T-cell (primary cell): ENCODE measurements at places on chromosomes 2 and 18.

DNA sequence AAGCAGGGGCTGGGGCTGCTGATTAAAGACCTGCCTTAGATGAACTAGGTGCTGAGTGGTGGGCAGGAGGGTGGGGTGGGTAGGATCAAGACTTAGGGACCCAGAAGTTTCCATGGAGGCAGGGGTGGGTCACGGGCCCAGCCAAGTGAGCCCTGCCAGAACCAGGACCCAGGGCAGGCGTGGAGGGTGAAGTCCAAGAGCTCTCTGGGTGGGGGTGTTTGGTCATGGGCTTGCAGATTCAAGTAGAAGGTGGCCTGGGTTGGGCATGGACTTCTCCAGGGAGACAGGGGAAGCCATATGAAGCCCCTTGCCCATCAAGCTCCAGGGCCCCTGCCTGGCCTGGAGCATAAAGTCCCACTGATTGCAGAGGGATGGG is 168.8 kb downstream of the SMAD7 start:
- DNase-seq: no peak

DNA sequence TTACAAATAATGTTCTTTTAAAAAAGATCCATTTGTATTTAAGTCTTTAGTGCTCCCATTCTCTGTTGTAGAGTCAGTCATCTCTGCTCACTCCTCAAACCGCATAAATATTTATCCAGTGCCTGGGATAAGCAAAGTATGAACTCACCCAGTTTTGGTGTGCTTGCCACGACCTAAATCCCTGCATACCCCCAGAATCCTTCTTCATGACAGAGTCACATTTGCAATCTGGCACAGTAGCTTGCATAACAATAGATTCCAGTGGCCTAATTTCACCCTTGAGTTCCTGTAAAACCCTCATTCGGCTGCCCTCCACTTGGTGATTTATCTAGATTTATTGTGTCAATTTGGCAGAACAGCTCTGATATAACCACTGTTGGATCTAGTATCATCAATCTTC is 92.9 kb downstream of the DTNA start:
- no peak for DNase-seq

GRCh38 chr18:5868218-5868854 is 27.0 kb downstream of the TMEM200C start:
- no peak for DNase-seq

DNA sequence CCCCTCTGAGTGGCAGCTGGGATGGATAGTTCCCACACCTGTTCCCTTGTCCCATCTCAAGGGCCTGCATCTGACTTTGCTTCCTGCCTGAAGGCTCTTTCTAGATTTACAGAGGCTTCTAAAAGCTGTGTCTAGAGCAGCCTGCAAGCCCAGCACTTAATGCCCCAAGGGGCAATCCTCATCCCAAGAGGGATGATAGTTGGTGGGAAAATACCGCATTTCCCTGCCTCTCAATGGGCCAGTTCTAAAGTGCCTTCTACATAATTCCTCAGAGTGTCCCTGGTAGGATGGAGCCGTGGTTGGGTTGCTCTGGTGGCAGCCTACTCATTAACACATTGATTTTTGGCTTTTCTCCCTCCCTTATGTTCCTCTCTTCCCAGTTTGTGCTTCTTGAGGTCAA is 29.5 kb downstream of the LAMA3 start:
- no peak for DNase-seq

- DNase-seq: no peak
Measured at GRCh38 chr2:8529706-8530277, 152.1 kb upstream of the ID2 start.

DNA sequence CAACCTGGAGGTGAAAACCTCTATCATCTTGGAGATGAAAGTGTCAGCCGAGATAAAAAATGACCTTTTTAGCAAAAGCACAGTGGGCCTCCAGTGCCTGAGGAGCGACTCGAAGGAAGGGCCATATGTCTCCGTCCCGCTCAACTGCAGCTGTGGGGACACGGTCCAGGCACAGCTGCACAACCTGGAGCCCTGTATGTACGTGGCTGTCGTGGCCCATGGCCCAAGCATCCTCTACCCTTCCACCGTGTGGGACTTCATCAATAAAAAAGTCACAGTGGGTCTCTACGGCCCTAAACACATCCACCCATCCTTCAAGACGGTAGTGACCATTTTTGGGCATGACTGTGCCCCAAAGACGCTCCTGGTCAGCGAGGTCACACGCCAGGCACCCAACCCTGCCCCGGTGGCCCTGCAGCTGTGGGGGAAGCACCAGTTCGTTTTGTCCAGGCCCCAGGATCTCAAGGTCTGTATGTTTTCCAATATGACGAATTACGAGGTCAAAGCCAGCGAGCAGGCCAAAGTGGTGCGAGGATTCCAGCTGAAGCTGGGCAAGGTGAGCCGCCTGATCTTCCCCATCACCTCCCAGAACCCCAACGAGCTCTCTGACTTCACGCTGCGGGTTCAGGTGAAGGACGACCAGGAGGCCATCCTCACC is 90.2 kb downstream of the SH3BP4 start:
- no peak for DNase-seq

DNA sequence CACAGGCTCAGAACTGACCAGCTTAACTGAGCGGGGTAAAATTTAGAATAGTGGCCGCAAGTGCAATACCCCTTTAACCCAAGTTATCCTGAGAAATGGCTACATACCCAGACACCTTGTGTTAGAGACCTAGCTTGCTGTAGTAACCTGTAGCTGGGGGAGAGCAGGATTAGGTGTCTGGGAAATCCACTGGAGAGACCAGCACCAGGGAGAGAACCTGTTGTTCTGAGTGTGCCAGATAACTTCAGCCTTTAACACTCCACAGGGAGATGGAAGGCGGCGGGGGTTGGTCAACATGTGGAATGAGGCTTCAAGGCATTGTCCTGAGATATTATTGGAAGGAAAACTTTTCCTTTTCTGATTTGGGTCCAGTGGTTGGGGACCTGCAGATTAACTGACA is 356.0 kb downstream of the PTPRM start:
- no peak for DNase-seq

- DNase-seq: no peak
Measured at GRCh38 chr18:36756242-36756641, 72.6 kb downstream of the TPGS2 start.

- no peak for DNase-seq
Measured at GRCh38 chr18:64097497-64097896, 51.4 kb downstream of the LINC00305 start.

DNA sequence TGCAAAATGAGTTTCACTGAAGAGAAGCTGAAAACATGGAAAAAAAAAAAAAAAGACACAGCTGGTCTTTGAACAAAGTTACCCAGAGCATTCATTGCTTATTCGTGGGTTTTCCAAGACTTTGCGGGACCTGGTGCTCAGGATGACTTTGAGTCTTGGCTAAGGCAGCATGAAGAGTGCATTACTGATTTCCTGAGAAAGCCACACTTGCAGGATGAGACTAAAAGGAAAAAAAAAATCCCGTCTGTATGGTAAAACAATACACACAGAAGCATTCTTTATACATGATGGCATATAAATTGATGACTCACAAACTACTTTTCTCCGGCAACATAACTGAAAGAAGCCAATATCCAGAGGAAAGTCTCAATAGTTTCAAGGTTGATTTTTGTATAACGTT is 195.4 kb downstream of the SPP2 start:
- DNase-seq: no peak

DNA sequence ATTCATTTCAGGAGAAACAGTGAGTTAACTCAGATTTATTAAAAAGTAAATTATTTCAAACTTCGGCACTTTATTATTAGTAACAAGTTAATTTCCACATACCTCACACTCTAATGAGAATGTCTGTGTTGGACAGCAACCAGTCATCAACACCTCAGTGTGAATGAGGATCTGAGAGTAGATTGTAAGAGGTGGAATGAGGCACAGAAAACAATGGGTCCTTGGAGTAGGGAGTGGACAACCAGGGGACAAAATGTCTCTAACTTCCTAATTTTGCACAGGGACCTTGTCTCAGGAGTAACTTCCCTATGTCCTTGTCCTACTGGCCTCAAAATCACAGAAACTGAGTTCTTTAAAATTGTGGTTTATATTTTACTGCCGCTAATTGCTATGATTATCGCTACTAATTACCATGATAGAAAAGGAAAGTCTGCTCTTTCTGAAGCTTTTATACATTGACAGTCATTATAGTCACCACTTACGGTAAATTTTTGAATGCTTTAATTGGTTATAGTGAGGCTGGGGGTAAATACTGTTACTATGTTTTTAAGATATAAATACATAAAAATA is 82.2 kb upstream of the LRPPRC start:
- no peak for DNase-seq

DNA sequence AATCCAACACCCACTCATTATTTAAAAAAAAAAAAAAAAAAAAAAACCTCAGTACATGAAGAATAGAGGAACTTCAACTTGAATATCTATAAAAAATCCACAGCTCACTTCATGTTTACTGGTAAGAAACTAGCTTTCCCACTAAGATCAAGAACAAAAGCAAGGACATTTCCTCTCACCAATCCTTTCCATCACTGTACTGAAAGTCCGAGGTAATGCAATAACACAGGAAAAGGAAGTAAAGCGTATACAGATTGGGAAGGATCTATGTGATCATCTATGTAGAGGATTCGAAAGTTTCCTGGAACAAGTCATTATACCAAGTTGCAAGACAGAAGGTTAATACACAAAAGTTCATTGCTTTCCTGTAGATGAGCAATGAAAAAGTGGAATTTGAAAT is 63.2 kb downstream of the ROCK2 start:
- no peak for DNase-seq

DNA sequence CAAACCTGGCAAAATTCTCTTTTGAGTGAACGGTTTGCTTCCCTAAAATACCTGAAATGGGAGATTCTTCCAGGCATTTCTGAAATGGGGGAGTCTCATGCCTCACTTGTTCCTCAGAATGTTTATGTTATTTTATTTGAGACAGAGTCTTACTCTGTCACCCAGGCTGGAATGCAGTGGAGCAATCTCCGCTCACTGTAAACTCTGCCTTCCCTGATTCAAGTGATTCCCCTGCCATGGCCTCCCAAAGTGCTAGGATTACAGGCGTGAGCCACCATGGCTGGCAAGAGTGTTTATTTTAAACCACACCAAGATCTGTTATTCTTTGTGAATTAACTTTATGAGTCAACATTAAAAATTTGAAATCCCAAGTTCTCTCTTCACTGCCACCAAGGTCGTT is 6.4 kb upstream of the FHL2 start:
- DNase-seq: no peak

DNA sequence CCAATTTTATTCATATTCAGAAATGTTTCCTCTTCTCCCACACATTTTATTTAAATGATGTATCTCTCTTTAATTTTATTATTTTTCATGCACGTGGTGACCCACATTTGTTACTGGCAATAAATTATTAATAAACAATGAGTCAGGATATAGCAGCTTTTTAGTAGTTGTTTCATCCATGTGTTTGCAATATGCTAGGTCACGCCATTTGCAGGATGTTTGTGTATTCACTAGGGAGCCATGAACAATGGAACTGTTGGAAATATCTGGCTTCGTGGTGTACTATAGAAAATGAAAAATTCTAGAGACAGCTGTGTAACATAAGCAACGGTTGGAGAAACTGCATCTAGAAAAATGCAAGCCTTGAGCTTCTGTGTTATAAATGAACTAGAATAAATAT is 176.0 kb upstream of the COL3A1 start:
- no peak for DNase-seq

GRCh38 chr2:64989982-64990614 is 899 bp downstream of the SLC1A4 start:
- no peak for DNase-seq
